Activated naive CD4-positive, alpha-beta T cell treated with anti-CD3 and anti-CD28 coated beads for 36 hours (primary cell): ENCODE measurements at places on chromosomes 11 and 22.

DNA sequence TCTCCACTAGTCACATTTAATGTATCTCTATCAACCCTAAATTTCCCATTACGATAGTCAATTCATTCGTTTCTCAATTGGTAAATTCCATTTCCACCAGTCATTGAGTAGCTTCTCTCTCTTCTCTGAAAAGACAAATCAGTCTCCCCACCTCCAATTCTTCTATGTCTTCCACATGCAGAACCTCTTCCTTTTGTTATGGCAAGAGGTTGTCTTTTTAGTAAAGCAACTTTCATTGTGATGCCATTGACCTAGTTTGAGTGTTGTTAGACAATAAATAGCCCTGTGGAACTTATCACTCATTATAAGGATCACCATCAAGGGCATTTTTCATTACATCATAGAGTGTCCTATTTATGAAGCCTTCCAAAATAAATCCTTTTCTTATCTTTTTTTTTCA, 340.9 kb downstream of the LRRC4C start:
- no peak for DNase-seq

DNA sequence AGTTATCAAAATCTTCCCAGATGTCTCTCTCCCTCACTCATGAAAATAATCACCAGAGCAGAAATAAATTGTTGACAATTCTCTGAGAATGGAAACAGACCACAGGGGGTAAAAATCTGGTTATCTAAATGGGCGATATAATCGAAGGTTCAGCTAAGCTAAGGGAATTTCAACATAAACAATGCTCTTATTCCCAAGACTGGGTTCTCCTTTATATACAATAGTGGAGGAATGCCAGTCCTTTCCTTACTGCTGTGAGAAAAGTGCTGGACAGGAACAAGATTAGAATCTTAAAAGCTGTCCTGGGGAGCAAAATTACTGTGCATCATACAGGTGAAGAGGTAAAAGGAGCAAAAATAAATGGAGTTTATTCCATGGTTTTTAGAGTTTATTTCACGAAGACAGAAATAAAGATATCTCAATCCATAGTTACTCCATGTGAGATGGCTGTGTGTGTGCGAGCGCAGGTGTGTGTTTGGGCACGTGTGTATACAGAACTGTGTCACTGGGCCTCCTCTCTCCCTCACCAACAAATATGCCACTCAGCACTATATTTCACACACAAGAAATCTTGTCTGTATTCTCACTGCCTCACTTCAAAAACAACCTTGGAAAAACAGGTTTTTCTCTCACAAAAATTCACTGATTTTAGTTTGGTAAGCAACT, 385.6 kb downstream of the DCDC1 start:
- no peak for DNase-seq

GRCh38 chr22:17077255-17077654, 7.5 kb upstream of the IL17RA start:
- no peak for DNase-seq

DNA sequence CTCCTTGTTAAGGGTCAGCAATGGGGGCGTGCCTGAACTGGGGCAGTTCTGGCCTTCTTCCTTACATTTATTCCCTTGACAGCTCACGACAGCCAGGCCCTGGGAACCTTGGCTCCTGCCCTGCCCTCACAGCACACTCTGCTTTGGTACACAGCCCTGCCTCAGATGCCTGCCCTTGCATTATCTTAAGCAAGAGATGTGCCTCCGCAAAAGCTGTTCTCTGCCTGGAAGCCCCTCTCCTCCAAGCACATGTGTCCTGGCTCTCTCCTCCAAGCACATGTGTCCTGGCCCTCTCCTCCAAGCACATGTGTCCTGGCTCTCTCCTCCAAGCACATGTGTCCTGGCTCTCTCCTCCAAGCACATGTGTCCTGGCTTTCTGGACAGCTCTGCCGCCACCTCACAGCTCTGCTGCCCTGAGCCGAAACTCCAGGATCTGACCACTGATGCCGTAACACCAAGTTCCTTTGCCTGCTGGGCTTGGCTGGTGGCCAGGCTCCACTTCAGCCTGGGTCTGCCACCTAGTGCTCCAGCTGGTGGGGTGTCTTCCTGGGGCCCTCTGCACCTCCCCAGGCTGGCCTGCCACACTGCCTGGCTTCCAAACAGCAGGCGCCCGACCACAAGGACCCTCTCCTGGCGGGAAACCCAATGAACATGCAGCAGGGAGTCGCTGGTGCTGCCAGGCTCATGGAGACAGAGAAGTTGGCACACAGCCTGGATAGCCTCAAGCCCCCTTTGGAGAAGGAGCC, 53.0 kb downstream of the SCUBE1 start:
- no peak for DNase-seq

DNA sequence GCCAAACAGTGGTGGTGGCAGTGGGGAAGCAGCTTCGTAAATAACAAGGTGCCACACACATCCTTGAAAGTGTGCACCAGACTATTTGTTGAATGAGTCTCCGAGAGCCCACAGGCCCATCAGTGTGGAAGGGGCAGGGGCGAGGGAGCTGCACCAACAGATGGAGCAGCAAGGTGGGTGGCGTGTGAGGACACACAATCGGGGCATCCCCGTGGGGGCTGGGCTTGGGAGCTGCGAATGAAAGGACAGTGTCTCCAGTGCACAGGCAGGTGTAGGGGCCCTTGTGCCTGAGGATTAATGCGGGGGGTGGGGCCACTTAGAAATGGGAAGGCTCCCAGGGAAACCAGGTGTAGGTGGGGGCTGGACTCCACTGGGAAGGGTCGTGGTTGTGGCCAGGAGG, 2.8 kb downstream of the NRXN2 start:
- no peak for DNase-seq

- no peak for DNase-seq
Measured at GRCh38 chr11:99244613-99245012, 223.9 kb downstream of the CNTN5 start.

GRCh38 chr11:32023370-32024305, 67.2 kb upstream of the RCN1 start:
- no peak for DNase-seq

DNA sequence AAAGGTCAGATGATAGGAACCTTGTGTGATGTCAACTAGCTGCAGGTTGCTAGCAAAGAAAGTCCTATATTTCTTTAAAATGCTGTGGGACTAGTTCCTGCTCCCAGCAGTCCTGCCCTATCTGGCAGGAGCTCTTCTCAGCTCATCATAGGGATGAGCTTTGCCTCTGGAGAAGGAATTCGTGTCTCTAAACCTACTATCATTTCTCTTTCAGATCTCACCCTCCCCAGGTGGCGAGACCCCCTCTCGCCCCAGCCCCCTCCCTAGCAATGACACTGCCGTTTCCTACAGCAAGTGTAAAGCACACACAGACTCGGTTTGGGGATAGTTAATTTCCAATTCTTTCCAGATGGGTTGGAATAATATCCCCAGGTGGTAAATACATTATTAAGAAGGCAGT, 533.3 kb downstream of the OPCML start:
- no peak for DNase-seq

DNA sequence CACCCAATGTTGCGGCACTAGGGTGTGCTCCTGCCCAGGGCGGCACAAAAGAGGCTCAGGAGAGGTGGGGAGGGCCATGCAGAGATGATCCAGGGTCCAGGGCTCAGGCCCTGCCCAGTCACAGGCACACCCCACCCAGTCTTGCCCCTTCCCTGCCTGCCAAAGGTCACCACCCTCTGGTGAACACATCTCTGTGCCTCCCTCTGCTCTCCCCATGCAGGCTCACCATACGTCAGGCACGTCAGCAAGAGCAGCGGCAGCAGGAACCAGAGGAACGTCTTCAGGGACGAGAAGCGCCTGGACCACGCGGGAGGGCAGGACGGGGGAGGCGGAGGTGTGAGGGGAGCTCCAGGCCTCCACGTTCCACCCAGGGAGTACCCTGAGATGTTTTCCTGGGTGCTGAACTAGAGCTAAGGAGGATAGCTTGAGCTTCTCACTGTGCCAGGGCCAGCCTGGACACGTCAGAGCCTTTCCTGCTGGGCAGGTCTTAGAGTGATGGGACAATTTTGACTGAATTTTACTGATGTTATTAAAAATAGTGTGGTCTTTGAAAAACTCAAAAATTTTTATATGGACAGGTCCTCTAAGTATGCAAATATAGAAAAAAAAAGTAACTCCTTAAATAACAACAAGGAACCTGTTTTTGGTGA, 7.2 kb downstream of the SUN2 start:
- DNase-seq, result no peak

DNA sequence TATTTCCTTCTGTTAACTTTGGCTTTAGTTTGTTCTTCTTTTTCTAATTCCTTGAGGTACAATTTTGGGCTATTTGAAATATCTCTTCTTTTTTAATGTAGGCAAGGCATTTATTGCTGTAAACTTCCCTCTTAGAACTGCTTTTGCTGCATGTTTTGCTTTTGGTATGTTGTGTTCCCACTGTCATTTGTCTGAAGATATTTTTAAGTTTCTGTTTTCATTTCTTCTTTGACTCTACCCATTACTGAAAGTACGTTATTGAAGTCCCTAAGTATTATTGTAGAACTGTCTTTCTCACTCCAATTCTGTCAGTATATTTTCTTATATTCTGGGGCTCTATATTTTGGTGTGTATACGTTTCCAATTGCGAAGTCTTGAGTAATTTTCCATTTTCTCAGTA, 77.9 kb downstream of the KCNQ1OT1 start:
- no peak for DNase-seq

DNA sequence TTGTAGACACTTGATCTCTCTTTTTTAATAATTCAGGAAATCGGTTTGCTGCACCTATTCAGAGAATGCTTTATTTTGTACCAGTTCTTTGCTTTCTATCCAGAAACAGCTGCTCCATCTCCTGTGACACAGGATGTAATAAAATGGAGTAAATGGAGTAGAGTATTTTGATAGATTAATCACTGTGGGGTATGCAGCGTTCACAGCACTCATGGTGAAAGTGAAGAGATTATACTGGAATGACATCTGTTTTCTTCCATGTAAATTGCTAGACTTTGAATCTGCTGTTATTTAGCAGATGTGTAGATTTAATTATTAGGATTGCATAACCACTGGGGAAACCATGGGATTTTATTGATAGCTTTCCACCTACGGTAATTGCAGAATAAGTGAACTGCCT, 227.3 kb upstream of the ARHGAP42 start:
- DNase-seq, result no peak

- no peak for DNase-seq
Measured at GRCh38 chr22:46547179-46547882, 9.9 kb upstream of the CELSR1 start.

DNA sequence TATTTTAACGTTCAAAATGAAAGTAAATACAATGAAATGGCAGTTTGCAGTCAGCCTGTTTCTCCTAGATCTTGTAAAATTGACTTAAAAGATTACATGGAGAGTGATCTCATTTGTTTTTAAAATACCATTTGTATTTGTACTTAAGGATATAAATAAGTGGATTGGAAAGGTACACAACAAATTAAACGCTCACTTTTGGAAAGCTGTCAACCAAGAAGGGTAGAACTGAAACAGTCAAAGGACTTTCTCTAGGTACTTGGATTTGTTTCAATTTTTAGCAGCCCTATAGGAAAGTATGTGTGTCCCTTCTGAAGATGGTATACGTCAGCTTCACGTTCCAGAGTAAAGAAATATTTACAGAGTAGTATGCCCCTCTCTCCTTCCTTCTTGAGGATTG, 7.3 kb downstream of the TBRG1 start:
- no peak for DNase-seq

DNA sequence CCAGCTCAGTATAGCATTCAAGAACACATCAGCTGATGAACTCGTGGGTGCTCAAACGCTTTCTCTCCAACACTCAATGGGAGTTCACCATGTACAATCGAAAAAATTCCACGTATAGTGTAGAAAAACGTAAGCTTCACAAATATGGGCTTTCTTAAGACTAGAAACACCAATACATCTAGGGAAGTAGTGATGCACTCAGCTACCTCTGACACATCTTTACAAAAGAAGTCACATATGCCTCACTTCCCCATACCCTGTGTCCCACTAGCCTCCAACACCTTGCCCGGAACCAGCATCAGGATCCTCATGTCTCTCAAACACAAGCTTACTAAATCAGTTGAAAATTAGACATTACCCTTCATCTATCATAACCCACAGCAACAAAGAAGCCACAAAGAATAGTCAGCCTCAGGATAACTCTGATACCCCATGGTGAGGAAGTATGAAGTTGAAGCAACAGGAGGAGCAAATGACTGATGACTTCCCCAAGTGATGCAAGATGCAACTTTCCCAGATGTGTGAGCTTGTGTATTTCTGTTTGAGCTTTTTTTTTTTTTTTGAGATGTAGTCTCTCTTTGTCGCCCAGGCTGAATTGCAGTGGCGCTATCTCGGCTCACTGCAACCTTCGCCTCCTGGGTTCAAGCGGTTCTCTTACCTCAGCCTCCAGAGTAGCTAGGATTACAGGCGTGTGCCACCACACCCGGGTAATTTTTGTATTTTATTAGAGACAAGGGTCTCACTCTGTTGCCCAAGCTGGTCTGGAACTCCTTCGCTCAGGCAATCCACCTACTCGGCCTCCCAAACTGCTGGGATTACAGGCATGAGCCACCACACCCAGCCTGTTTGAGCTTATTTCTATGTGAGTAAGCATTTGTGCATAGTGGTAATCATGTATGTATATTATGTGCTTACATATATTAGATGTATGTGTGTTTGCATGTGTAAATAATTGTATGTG, 8.5 kb upstream of the DENND5A start:
- peak; percentile 37 for DNase-seq

GRCh38 chr11:67492801-67493547, 10.1 kb downstream of the AIP start:
- peak; percentile 28 for DNase-seq

GRCh38 chr11:17864478-17864941, 129.9 kb downstream of the KCNC1 start:
- DNase-seq, result peak; percentile 18

GRCh38 chr11:95451261-95451660, 220.3 kb upstream of the SESN3 start:
- DNase-seq, result no peak

- DNase-seq, result no peak
Measured at GRCh38 chr11:10931761-10932670, 74.2 kb upstream of the ZBED5 start.

GRCh38 chr22:22392131-22392530, 116.4 kb downstream of the ZNF280B start:
- DNase-seq, result no peak

DNA sequence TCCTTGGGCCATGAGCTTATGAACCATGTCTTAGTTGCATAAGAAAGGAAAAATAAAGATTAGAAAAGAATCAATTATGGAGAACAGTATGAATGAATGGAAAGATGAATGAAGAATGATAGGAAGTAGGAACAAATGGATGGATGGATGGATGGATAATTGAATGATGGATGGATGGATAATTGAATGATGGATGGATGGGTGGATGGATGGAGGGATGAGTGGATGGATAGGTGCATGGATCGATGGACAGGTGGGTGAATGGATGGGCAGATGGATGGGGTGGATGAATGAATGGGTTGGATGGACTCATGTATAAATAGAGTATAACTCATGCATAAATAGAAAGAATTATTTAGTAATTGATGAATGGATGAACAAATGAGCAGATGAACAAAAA, 7.2 kb downstream of the LSP1 start:
- DNase-seq, result no peak

- no peak for DNase-seq
Measured at GRCh38 chr11:112632866-112633505, 328.2 kb upstream of the NCAM1 start.
